ENCODE measurements at places on chromosomes 3 and 15. TPM values are rescaled to one million over a fixed set of nuclear protein-coding genes. Genes with fewer than 3 reads are reported as not detected.

DNA sequence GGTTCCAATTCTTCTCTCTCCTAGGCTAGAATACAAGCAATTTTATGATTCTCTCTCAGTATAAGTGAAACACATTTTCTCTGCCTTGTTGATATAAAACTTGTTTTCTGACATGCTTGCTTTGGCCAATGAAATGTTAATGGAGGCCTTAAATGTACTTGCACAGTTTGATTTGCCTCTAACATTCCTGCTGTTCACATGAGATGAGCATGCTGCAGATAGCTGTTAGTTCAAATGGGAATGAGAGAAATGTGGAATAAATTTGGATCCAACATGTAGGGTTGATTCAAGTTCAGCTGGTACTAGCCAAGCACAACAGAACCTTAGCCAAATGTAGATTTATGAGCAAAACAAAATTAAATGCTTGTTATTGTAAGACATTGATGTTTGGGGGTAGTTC is 32.6 kb upstream of the FHIT start:
- DNase-seq: no peak

The B4GALT4 gene
- total RNA-seq: 22.0 TPM

The ASB14 gene
- total RNA-seq: not detected

DNA sequence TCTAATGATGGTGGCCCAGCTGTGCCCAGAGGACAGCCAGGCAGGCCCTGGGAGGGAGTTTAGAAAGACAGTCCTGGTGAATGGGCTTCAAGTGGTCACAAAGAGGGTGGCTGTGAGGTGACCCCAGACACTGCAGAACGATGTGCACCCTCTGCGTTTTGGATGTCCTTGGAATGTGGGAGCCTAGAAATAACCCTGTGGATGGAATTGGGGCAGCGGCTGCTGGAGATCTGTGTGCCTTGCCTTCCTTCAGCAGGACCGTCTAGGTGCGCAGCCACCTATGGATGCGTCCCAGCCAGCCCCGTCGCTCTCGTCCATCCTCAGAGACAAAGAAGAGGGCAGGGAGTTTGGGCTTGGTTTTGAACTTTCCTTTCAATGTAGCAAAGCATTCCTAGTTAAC is 46.5 kb downstream of the KLHL25 start:
- DNase-seq: no peak

DNA sequence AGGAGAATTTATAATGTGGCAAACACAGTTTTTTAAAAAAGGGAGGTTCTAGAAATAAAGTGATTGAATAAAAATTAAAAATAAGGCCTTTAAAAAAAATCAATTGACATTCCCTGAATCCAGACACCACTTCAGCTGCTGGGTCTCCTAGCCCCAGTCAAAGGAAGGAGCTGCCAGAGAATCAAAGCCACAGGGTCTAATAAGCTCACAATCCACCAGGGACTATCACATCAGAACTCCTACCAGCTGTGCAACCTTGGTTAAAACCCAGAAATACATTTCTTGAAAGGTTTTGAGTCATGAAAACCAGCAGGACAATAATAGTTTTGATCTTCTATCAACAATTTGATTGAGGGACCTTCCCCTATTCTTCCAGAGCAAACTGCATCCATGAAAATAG is 134.5 kb downstream of the MECOM start:
- DNase-seq: no peak

DNA sequence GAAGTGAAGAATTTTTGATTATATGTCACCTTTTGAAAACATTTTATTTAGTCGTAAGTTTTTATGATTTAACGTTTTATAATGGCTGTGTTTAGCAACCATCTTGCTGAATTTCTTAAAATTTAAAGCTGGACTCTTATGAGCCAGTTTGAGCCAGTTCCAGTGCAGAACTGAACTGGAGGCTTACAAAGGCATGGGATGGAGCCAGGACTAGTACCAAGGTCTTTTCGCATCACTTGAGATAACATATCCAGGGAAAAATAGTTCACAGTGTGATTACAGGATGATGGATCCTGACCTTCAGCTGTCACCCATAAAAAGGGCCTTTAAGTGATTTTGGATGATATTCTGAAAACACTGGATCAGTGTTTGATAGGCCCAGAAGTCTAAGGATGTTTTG is 51.0 kb downstream of the USP13 start:
- DNase-seq: no peak

- no peak for DNase-seq
These were observed 410.5 kb downstream of the UNC13C start for GRCh38 chr15:54388746-54389145.

The GRM2 gene
- total RNA-seq: not detected

The FAM98B gene
- 42.0 TPM for total RNA-seq

The TMEM158 gene
- total RNA-seq: not detected

The AMIGO3 gene
- total RNA-seq: not detected

Data from activated naive CD4-positive, alpha-beta T cell treated with anti-CD3 and anti-CD28 coated beads for 36 hours (primary cell).